ENCODE measurements at places on chromosomes 7 and 10. TPM values are rescaled to one million over a fixed set of nuclear protein-coding genes. Genes with fewer than 3 reads are reported as not detected.

Gene SORBS1
- total RNA-seq, result 0.72 TPM

Gene CYP2W1
- total RNA-seq, result not detected

Gene HSPB1
- total RNA-seq, result 47.9 TPM

Gene HMX3
- total RNA-seq, result not detected

Gene SHTN1
- 0.61 TPM for total RNA-seq

Gene EBLN1
- total RNA-seq, result not detected

Gene KCNH2
- 0.54 TPM for total RNA-seq

Gene KEL
- 0.94 TPM for total RNA-seq

Gene OR2AE1
- 0.47 TPM for total RNA-seq

Gene EN2
- not detected for total RNA-seq

Gene AQP1
- total RNA-seq, result not detected

Gene DRGX
- not detected for total RNA-seq

Data from activated naive CD8-positive, alpha-beta T cell treated with anti-CD3 and anti-CD28 coated beads, Interleukin-2, amount 10 ng/mL, durations not matched to agents 7 days and 5 days (primary cell).